Retinal pigment epithelial cell (primary cell): ENCODE measurements at places on chromosomes 12 and 14.

GRCh38 chr12:8996682-8997405 is 7.5 kb downstream of the KLRG1 start:
- no peak for DNase-seq

GRCh38 chr14:49654511-49654910 is 19.5 kb upstream of the DNAAF2 start:
- DNase-seq = no peak

GRCh38 chr12:110200124-110200417 is 75.9 kb downstream of the IFT81 start:
- DNase-seq = no peak

GRCh38 chr12:5807090-5807414 is 138.0 kb downstream of the ANO2 start:
- peak; percentile 20 for DNase-seq

DNA sequence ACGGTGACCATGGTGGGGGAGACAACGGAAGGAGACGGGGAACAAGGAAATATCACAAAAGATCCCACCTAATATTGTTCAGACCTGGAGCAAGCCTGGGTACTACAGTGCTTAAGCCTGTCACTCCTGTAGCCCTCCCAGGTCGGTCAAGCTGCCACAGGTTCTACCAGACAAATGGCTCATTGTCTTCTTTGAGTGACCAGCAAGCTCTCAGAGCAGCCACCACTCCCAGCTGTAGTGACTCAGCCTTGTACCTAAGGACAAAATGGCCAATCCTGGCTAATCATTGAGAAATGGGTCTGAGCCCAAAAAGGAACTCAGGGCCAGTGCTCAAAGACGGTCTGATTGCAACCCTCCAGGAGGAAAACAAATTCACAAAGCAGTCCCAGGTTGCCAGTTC is 238.4 kb upstream of the NOS1 start:
- DNase-seq = no peak

GRCh38 chr12:72271451-72272090 is 599 bp upstream of the TRHDE start:
- DNase-seq = no peak

- DNase-seq = no peak
Observed at GRCh38 chr14:50875359-50876070, 3.7 kb downstream of the ABHD12B start.

DNA sequence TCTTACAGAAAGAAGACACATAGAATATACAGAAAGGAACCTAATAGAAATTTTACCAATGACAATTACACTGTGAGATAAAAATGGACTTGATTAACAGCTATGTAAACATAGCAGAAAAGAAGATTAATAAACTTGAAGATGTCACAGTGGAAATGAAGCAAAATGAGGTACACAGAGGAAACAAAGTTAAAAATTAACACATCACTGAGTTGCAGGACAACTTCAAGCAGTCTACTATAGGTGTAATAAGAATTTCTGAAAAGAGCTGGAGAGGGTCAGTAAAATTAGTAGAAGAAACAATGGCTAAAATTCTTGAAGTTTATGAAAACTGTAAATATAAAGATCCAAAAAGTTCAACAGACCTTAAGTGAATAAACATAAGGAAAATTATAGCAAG is 738.7 kb downstream of the C12orf50 start:
- DNase-seq = no peak

DNA sequence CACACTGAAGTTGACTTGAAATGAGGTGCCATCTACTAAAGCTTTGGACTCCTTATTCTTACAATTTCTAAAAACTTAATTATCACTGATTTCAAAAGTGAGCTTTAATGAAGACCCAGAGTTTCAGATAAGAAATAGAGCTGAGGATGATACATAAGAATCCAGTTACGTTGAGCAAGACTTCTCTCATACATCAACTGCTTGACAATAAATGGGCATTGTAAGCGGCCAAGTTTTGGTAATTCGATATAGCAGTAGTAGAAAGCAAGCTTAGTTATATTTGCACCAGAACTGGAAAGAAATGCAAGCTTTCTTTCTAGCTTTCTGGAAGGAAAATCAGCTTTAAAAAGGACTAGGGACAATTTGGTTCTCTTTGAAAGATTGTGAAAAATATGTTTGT is 1359.6 kb downstream of the FSCB start:
- no peak for DNase-seq

DNA sequence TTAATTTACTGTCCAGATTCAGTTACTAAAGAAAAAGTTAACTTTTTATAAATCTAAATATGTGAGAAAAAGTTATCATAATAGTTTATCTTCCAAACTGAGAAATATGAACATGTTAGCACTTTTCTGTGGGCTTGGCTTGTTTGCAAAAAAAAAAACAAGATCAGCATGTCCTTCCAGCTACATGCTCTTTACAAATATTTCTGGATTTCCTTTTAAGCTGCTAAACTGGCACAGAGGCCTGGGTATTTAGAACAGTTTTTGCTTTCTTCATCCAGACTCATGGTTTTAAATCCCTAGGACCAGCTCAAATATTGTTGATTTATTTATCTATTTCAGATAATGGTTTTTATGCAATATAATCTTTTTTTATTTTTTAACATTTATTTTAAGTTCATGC is 1444.5 kb upstream of the FLRT2 start:
- DNase-seq = peak; percentile 52

- DNase-seq = no peak
Observed at GRCh38 chr12:131251336-131252101, 297.8 kb downstream of the ADGRD1 start.

DNA sequence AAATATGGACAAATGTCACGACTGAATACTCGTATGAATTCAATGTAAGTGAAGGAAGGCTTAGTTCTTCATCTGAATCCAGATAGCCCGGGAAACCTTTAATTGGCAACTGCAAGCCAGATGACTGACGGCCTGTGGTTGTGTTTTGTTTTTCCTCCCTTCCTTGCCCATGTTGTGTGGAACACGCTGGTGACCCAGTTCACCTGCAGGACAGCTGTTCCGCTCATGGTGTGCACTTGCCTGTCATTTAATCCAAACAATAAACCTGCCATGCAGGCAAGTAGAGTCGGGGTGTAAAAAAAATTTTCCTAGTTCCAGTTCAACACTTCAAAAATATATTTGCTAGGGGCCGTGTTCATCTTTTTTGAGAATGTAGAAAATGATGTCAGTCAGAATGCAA is 88.0 kb downstream of the TMEM132D start:
- DNase-seq = no peak

- no peak for DNase-seq
Observed at GRCh38 chr12:132061197-132061596, 82.9 kb downstream of the DDX51 start.

- no peak for DNase-seq
Observed at GRCh38 chr12:67069451-67070306, 199.5 kb upstream of the CAND1 start.

DNA sequence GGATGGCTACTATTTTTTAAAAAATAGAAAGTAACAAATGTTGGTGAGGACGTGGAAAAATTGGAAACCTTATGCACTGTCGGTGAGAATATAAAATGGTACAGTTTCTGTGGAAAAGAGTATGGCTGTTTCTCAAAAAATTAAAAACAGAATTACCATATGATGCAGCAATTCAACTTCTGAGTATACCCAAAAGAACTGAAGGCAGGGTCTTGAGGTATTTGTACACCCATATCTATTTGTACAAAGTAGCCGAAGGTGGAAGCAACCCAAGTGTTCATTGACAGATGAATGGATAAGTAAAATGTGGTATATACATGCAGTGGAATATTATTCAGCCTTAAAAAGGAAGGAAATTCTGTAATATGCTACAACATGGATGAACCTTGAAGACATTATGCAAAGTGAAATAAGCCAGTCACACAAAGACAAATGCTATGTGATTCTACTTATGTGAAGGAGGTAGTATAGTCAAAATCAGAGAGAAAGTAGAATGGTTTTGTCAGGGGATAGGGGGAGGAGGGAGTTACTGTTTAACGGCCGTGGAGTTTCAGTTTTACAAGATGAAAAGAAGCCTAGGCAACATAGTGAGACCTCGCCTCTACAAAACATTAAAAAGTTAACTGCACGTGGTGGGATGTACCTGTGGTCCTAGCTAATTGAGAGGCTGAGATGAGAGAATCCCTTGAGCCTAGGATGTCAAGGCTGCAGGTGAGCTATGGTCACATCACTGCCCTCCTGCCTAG is 38.4 kb upstream of the CCT2 start:
- no peak for DNase-seq

- no peak for DNase-seq
Observed at GRCh38 chr12:69262264-69262974, 23.1 kb downstream of the CPSF6 start.

DNA sequence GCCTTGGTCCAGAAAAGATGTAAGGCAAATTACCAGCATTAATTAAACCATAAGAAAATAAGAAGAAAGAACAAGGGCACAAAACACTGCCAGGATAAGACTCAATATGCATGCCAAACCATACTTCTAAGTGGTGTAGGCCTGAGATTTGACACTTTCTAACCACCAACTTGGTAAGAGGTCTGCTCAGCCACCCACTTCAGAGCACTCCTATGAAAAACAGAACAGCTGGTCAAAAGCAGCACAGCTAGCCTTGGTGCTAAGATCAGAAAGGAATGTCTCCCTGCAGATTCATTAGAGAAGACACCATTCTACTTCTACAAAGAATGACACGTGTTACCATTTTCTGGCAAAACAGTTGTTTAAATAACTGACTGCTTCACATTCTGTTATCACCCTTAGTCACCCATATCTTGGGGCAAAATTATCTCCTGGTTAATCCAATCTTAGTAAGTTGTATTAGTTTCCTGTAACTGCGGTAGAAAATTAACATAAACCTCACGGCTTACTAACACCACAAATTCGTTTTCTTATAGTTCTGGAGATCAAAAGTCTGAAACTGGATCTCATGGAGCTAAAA is 13.2 kb downstream of the RPS6KA5 start:
- no peak for DNase-seq

GRCh38 chr12:33654313-33654712 is 214.7 kb upstream of the SYT10 start:
- DNase-seq = peak; percentile 74

GRCh38 chr14:104130974-104131651 is 7.3 kb upstream of the KIF26A start:
- peak; percentile 32 for DNase-seq

GRCh38 chr14:33563191-33563900 is 387.5 kb downstream of the EGLN3 start:
- no peak for DNase-seq

DNA sequence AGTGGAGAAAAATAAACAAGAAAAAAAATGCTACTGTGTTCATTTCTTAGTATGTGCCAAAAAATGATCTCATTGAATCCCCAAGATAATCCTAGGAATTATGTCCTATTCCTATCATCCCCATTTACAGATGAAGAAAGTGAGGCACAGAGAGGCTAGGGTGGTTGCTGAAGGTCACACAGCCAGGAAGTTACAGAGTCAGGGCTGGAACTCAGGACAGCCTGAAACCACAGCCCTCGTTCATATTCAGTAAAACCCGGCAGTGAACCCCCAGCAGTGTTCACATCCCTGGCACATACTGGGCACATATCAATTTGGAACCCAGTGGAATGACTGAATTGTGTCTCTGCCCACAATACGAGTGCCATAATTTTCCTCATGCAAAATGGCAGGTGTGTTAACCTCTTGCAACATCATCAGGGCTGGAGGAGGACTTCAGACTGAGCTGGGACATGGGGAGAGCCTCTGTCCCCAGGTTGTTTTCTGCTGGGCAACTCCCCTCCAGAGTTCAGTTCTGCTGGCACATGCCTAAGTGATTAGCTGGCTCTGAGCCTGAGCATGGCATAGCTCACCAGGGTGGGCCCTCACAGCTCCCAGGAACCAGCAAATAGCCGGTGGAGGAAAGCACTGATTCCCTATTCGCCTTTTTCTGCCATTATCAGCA is 2.0 kb upstream of the PPP1CC start:
- DNase-seq = peak; percentile 46

- no peak for DNase-seq
Observed at GRCh38 chr14:91470216-91470615, 39.9 kb downstream of the PPP4R3A start.

DNA sequence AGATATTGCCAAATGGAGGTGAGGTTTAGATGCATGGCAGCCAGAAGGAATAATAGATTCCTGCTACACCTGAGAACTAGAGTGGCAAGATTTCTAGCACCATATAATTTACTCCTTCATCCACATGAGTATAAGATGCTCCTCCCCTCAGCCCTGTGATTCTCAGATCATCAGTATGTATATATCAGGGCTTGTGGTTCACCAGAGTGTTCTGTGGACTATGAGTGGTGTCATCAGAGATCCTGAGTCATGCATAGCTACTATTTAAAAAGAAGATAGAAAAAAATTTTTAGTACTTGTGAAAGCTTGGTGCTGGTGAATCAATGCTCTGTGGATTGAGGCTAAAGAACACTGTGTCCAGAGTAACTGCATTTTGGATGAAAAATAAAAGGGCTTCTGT is 285.9 kb downstream of the BMP4 start:
- no peak for DNase-seq

DNA sequence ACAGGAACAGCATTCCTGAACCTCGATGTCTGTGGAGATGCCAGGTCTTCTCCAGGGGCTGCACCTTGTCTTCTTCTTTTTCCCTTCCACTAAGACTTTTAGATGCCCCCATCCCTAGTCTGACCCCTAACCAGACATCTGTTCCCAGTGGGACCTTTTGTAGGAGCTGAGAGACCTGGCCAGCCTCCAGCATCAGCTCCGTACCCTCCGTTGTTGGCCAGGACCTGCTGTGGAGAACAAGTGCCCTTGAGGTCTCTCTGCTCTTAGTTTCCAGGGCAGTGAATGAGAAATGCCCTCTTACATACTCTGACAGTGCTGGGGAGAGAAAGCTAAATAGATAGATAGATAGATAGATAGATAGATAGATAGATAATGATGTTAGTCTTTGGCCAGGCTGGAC is 16.8 kb upstream of the SDR39U1 start:
- no peak for DNase-seq

DNA sequence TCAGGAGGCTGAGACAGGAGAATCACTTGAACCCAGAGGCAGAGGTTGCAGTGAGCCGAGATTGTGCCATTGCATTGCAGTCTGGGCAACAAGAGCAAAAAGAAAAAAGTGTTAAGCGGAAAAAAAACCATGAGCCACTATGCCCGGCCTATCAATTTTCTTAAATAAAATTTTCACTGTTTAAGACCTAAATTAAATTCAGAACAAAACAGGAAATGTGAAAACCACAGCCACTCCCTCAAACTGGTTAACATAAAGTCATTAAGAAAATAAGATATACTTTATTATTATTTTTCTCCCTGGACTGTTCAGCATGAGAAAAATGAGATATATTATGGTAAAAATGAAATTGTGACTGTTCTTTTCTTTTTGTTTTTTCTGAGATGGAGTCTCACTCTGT is 44.6 kb upstream of the GCH1 start:
- no peak for DNase-seq

- DNase-seq = no peak
Observed at GRCh38 chr14:81837304-81837703, 303.7 kb upstream of the SEL1L start.

DNA sequence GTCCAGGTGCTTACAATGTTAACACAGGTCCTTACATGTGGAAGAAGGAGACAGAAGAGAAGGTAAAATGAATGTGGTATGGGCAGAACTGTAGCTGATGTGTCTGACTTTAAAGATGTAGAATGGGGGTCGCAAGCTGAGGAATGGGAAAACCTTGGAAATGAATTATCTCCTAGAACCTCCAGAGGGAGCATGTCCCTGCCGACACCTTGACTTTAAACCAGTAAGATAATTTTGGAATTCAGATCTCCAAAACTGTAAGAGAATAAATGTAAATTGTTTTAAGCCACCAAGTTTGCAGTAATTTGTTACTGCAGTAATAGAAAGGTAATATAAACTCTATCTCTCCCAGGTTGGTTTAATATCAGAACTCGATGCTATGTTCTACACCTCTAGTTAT is 80.1 kb upstream of the ALG10 start:
- DNase-seq = no peak
